ENCODE measurements at places on chromosomes 4 and X.

DNA sequence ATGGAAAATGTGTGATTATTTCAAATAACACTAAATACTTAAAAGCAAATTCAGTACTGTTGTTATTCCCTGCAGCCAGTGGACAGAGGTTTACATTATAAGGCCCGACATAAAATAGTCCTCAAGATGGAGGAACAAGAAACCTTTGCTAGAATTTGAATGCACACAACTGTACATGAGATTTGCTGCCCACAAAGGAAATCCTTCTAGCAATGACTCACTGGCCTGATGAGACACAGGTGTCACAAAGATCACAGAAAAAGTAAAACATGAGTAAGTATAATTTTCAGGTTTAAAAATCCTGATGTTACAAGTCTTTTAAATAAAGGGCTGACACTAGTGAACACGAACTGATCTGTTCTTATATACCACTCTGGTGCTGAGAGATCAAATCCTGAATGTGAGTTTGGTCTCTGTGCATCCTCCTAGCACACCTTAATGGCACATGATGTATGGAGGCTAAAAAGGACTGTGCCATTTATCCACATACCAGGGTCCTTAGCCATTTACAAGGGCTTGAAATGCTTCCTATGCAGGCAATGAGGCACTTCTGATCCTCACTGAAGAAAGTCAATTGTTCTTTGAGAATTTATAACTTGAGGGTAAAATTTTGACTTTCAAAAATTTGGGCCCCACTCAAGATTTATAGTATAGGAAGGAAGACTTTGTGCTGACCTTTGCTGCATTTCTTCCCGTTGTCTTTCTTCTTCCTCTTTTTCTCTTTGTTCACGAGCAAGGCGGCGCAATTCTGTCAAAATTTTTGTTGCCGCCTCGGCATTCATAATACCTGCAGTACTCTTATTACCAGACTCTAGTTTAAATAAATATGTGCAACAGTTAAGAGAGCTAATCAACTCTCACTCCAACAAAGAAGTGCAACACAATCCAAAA is 23.0 kb downstream of the MAP7D3 start:
- DNase-seq: no peak

DNA sequence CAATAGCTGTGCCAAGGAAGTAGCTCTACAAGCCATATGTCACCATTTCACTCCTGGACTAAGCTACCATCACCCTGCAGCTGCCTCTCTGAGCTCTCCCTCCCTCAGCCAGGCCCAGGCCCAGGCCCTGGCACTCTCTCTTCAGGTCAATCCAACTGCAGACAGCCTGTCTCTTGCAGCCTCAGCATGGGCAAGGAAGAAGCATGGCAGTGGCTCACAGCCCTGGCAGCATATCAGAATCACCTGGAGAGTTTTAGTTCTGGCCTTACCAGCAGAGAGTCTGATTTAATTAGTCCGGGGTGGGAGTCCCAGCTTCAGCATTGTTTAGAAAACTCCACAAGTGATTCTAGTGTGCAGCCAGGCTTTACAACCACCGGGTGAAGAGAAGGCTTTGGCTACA is 31.5 kb downstream of the NALF2 start:
- no peak for DNase-seq

GRCh38 chr4:80462621-80463091 is 127.1 kb downstream of the CFAP299 start:
- DNase-seq: no peak

- peak; percentile 39 for DNase-seq
These were observed 47.7 kb downstream of the EVC start for GRCh38 chr4:5758741-5759140.

GRCh38 chr4:91319556-91320268 is 984.1 kb upstream of the GRID2 start:
- no peak for DNase-seq

DNA sequence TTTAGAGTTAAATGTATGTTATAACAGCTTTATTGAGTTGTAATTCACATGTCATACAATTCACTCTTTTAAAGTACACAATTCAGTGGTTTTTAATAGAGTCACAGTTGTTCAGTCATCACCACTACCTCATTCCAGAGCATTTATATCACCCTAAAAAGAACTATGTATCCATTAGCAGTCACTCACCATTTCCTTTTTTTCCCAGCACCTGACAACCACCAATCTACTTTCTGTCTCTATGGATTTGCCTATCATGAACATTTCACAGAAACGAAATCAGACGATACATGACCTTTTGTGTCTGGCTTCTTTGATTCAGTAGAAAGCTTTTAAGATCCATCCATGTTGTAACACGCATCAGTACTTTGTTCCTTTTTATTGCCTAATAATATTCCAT is 52.9 kb upstream of the FRAS1 start:
- no peak for DNase-seq

DNA sequence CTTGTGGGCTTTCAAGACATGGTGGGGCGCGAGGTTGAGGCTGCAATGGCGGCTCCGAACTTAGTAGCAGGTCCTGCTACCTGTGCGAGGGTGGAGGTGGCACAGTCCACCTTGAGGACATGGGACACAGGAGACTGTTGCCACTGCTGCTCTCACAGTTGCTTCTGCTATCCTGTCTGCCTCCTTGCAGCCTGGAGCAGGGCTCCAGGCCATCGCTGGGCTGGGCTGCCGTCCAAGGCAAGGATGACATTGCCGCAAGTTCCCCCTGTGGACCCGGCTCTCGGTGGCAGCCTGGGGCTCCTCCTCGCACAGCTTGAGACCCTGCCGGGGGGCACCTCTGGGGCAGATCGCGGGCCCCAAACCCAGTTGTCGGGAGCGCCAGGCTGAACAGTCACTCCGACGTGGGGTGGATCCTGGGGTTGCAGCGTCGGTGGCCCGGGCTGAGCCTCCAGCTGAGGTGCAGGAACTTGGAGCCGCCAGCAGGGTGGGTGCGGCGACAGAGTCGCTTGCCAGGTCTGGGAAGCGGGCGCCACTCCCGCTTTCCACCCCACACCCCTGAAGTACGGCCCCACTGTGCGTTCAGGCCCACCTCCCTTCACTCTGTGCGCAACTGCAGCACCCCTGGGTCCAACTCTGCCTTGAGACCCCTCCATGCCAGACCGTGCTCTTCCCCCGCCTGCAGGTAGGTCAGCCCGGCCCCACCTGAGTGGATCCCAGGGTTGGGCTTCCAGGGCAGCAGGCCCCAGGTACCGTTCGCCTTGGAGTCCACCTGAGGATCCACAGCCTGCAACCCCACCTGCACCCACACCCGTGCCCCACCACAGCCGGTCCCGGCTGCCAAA is 192.7 kb upstream of the NUDT6 start:
- DNase-seq: no peak
